ENCODE measurements at places on chromosomes 5 and 9.

DNA sequence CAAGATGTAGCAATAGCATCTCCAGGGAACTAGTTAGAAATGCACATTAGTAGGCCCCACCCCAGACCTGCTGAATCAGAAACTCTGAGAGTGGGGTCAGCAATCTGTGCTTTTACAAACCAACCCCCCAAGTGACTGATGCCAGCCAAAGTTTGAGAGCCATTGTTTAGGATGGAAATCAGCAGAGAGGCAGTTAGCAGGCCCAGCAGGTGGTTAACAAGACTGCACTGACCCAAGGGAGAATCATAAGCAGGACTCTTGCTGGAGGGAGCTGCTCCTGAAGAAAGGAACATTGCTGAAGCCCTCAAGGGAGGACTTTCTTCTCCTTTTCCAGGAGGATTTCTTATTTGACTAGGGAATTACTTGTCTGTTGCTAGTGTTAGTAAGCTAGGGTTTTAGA is 74.2 kb upstream of the SLC12A2 start:
- H3K27ac ChIP-seq: no peak overlapping the region
- peaks cover 12% of the 10 kb centered on the region for H3K36me3 ChIP-seq
- peaks cover 3% of the 10 kb centered on the region for H3K4me1 ChIP-seq
- H3K4me3 ChIP-seq: no peak overlapping the region
- no peak for DNase-seq

- peaks cover 8% of the 10 kb centered on the region for H3K36me3 ChIP-seq
- H3K27ac ChIP-seq: no peak overlapping the region
- peaks cover 5% of the 10 kb centered on the region for H3K4me1 ChIP-seq
- no peaks in the 10 kb centered on the region for H3K27me3 ChIP-seq
- H3K4me3 ChIP-seq: no peak overlapping the region
These were observed 55.3 kb downstream of the ARSB start for GRCh38 chr5:78929833-78930232.

GRCh38 chr9:124480621-124480981 is 26.6 kb downstream of the NR5A1 start:
- H3K36me3 ChIP-seq: no peaks in the 10 kb centered on the region
- H3K4me1 ChIP-seq: peaks cover 5% of the 10 kb centered on the region
- peaks cover 12% of the 10 kb centered on the region for H3K27me3 ChIP-seq
- H3K27ac ChIP-seq: no peak overlapping the region
- no peak overlapping the region for H3K4me3 ChIP-seq

DNA sequence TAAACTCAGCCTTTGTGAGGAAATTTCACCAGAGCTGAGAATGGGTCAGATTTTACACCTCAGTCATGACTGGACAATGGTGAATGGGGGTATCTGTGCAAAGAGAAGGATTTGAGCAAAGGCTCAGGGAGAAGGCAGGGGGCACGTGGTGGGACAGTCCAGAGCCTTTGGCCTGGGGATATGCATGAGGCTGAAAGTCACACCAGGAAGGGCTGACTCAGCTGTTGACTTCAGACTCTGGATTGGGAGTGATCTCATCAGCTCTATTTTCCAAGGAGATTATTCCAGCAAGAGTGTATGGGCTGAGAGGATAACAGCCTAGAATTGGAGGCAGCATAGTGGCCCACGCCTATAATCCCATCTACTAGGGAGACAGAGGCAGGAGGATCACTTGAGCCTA is 53.6 kb downstream of the SAXO1 start:
- H3K4me3 ChIP-seq: no peak overlapping the region
- H3K27me3 ChIP-seq: peaks cover 5% of the 10 kb centered on the region
- H3K27ac ChIP-seq: no peak overlapping the region
- no peak for DNase-seq
- no peaks in the 10 kb centered on the region for H3K4me1 ChIP-seq

DNA sequence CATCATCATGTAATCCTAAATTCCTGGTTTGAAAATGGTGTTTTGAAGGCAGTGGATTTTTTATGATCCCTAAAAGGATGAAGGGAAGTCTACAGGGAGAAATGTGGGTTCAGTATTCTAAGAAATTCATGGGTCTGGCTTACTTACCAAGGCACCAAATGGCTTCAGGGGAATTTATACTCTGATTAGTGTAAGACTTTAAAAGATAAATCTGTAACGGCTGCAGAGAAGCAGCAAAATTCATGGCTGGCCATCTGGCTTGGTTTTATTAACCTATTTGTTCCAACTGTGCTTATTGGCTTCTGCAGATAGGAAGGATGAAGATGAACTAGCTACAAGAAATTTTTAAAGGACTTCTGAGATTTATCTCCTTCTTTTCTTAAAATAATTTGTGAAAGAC is 222.8 kb downstream of the TENT4A start:
- no peak for DNase-seq
- H3K4me1 ChIP-seq: no peaks in the 10 kb centered on the region
- no peak overlapping the region for H3K4me3 ChIP-seq
- H3K36me3 ChIP-seq: no peaks in the 10 kb centered on the region
- H3K27me3 ChIP-seq: peaks cover 12% of the 10 kb centered on the region

GRCh38 chr9:126375386-126375785 is 48.8 kb downstream of the MVB12B start:
- H3K4me3 ChIP-seq: no peak overlapping the region
- H3K4me1 ChIP-seq: peaks cover 5% of the 10 kb centered on the region
- DNase-seq: no peak
- H3K27ac ChIP-seq: no peak overlapping the region
- peaks cover 2% of the 10 kb centered on the region for H3K36me3 ChIP-seq
- peaks cover 11% of the 10 kb centered on the region for H3K27me3 ChIP-seq

- no peaks in the 10 kb centered on the region for H3K27me3 ChIP-seq
- no peak for DNase-seq
- no peak overlapping the region for H3K27ac ChIP-seq
- no peaks in the 10 kb centered on the region for H3K36me3 ChIP-seq
These were observed 196.1 kb downstream of the GAS1 start for GRCh38 chr9:86751207-86751606.

DNA sequence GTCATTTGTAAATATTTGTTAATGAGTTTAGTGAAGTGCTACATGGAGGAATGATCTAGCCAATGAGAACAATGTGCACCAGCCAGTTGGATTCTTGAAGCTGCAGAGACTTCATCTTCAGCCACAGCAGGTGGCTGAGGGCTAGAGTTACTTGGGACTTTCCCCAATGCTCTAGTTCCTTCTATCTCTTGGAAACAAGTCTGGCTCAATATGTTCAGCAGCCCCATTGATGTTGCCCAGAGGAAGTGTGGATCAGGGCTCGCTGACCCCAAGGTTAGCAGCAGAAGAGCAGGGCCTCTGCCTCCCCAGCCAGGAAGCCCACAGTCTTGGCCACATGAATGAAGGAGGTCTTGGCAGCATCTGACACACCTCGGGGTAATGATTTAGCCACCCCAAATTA is 117.5 kb downstream of the SLC1A3 start:
- peaks cover 46% of the 10 kb centered on the region for H3K4me1 ChIP-seq
- peak; percentile 25 for DNase-seq
- H3K27ac ChIP-seq: peak overlapping the region; percentile 87
- H3K27me3 ChIP-seq: no peaks in the 10 kb centered on the region
- H3K4me3 ChIP-seq: peak overlapping the region; percentile 86
- H3K36me3 ChIP-seq: peaks cover 6% of the 10 kb centered on the region

DNA sequence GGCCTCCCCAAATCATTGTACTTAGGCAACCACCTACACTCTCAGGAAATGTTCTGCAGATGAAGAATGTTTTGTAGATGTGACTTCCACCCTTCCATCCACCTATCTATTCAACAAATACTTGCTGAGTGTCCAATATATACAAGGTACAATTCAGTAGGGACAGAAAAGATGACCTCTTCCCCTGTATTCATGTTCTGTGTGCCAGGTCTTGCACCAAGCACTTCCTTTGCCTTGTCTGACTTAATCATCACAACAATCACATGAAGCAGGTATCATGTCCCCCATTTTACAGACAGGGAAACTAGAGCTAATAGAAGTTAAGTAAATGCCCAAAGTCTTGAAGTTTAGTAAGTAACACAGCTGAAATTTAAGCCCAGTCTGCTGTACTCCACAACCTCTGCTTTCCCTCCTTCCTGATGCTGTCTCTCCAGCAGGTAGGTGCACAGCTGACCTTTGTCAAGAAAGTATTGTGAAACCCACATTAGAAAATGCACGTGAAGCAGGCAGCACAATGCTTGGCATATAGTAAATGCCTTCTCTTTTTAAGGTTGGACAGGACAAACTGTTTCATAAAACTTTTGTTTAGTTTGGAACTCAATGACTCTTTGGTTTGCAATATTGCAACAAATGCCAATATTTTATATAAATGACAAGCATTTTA is 296.5 kb downstream of the DEPDC1B start:
- peaks cover 2% of the 10 kb centered on the region for H3K36me3 ChIP-seq
- H3K27ac ChIP-seq: no peak overlapping the region
- no peaks in the 10 kb centered on the region for H3K27me3 ChIP-seq
- no peak overlapping the region for H3K4me3 ChIP-seq
- DNase-seq: no peak

GRCh38 chr5:157718519-157718918 is 12.7 kb upstream of the THG1L start:
- H3K36me3 ChIP-seq: peaks cover 8% of the 10 kb centered on the region
- no peaks in the 10 kb centered on the region for H3K27me3 ChIP-seq
- no peak overlapping the region for H3K4me3 ChIP-seq

DNA sequence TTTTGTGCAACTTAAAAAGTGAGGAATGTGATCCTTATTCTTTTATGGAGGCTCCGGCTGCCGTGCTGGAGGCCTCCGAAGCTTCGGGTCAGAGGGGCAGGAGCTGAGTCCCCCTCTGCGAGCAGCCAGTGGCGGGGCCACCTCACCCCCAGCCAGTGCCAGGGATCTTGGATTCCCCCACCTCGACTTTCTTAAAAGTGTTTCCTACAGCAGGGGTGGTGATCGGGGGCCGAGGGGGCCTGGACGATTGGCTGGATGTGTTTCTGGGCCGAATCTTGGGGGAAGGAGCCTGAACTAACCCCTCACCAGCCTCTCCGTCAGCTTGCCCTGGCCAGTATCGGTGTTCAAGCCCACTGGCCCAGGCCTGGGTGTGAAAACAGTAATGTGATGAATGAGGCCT is 92.2 kb upstream of the LMX1B start:
- H3K27me3 ChIP-seq: peaks cover 10% of the 10 kb centered on the region
- H3K36me3 ChIP-seq: no peaks in the 10 kb centered on the region
- H3K4me1 ChIP-seq: peaks cover 19% of the 10 kb centered on the region
- no peak overlapping the region for H3K4me3 ChIP-seq
- DNase-seq: no peak

All from memory B cell (primary cell).